T-helper 1 cell (primary cell): ENCODE measurements at places on chromosomes 7 and 10.

GRCh38 chr7:36062154-36062815 lies 90.8 kb upstream of the EEPD1 start:
- DNase-seq = no peak

DNA sequence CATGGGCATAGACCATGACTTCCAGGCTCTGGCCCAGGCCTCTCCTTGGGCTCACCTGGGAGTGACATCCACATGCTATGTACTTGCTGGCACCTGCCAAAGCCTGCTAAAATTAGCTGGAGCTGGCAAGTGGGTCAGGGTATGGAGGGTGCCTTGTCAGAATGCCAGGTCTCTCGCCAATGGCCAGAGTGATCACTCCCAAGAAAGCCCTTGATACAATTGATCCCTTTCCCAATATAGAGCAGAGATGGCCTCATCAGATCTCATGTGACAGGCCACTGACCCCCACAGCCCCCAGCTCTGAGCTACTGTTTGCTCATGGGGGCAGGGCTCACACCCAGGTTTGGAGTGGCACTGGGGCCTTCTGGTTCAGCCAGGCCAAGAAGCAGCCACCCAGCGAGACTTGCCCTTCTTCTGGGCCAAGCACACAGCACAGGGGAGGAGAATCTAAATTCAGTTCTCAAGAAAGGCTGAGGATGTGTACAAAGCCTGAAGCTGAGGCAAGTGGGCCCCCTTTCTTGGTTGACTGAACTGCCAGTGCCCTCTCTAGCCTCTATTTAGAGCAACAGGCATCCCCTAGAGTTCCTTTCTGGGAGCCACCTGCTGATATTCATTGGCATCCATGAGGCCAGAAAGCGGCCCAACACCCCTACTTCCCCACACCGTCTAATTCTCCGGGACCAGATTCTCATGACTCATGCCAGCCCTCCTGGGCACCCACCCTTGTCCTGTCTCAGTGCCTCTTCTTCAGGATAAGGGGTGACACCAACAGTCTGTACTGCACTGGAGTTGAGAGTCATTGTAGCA lies 18.9 kb upstream of the MYL7 start:
- no peak for DNase-seq

- DNase-seq = peak; percentile 10
Observed at GRCh38 chr10:23095966-23096801, 805 bp downstream of the MSRB2 start.

DNA sequence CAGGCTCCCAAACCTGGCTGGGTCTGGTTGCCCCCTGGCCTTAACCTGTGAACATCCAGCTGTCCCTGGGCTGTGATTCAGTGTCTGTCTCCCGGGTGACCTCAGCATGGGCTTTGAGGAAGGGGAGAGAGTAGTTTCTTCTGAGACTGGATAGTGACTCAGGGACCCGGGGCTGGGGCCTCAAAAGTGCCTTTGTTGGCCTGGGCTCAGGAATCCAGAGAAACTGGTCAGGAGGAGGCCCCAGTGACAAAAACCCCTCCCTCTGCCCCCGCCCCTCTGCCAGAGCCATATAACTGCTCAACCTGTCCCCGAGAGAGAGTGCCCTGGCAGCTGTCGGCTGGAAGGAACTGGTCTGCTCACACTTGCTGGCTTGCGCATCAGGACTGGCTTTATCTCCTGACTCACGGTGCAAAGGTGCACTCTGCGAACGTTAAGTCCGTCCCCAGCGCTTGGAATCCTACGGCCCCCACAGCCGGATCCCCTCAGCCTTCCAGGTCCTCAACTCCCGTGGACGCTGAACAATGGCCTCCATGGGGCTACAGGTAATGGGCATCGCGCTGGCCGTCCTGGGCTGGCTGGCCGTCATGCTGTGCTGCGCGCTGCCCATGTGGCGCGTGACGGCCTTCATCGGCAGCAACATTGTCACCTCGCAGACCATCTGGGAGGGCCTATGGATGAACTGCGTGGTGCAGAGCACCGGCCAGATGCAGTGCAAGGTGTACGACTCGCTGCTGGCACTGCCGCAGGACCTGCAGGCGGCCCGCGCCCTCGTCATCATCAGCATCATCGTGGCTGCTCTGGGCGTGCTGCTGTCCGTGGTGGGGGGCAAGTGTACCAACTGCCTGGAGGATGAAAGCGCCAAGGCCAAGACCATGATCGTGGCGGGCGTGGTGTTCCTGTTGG lies at the start of gene CLDN4:
Gene CLDN4, plus strand, starts transcription at position 316 of the 903 bp plus-strand sequence. Its CDS starts 206 bp downstream, at position 522.
- DNase-seq = no peak
